ENCODE measurements at places on chromosomes 13 and 19. TPM values are rescaled to one million over a fixed set of nuclear protein-coding genes. Genes with fewer than 3 reads are reported as not detected.

The BEST2 gene
- total RNA-seq, result not detected

The ZIM2 gene
- 19.6 TPM for total RNA-seq

The CD70 gene
- total RNA-seq, result not detected

The RGS9BP gene
- 0.25 TPM for total RNA-seq

The ZNF345 gene
- total RNA-seq, result 1.8 TPM

The TSSK6 gene
- total RNA-seq, result 3.5 TPM

The PRODH2 gene
- total RNA-seq, result not detected

The SLITRK1 gene
- total RNA-seq, result not detected

The C19orf38 gene
- 1.9 TPM for total RNA-seq

The KLK15 gene
- total RNA-seq, result 2.8 TPM

The RPS16 gene
- 1,252 TPM for total RNA-seq
